ENCODE measurements at places on chromosomes 6 and 20.
A peak's percentile ranks its signal among the peaks of the same experiment; 100 is the strongest.

DNA sequence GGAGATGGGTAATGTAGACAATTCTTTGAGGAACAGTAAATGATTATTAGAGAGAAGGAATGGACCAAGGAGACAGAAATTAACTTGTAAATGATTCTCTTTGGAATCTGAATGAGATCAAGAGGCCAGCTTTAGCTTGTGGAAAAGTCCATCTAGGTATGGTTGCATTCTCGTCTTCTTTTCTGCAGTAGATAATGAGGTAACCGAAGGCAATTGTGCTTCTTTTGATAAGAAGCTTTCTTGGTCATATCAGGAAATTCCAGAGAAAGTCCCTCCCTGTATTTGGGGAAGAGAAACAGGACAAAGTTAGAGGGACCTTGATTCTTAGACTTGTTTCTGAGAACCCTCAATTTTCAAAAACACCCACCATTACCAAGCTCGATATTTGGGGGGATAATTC, 109.1 kb upstream of the PRSS16 start:
- H3K4me1 ChIP-seq: peaks cover 19% of the 10 kb centered on the region
- no peaks in the 10 kb centered on the region for H3K27me3 ChIP-seq
- no peak for DNase-seq
- no peak overlapping the region for H3K27ac ChIP-seq
- H3K4me3 ChIP-seq: no peak overlapping the region

GRCh38 chr20:23205211-23205610, 119.1 kb upstream of the CD93 start:
- peaks cover 4% of the 10 kb centered on the region for H3K27me3 ChIP-seq
- peak overlapping the region; percentile 59 for H3K27ac ChIP-seq
- H3K36me3 ChIP-seq: no peaks in the 10 kb centered on the region
- DNase-seq: no peak
- H3K4me3 ChIP-seq: no peak overlapping the region

DNA sequence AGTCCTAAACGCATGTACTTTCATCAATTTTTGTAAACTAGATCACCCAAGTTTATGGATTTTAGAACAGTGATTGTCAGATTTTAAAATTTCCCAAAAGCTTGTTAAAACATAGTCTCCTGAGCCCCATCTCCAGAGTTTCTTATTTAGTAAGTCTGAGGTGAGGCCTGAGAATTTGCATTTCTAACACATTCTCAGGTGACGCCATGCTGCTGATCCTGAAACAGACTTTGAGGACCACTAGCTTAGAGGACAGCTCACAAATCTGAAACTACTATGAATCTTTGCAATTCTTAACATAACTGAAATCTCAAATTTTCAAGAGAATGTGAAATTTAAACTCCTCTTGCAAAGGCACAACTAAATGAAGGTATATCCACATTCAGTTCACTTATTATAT, 37.8 kb upstream of the MLIP start:
- no peak overlapping the region for H3K27ac ChIP-seq
- DNase-seq: no peak
- peaks cover 10% of the 10 kb centered on the region for H3K4me1 ChIP-seq
- no peaks in the 10 kb centered on the region for H3K27me3 ChIP-seq
- H3K4me3 ChIP-seq: no peak overlapping the region

GRCh38 chr20:48965189-48965910, 43.8 kb downstream of the ARFGEF2 start:
- H3K36me3 ChIP-seq: peaks cover 61% of the 10 kb centered on the region
- H3K4me3 ChIP-seq: no peak overlapping the region
- no peak for DNase-seq
- peaks cover 3% of the 10 kb centered on the region for H3K4me1 ChIP-seq

DNA sequence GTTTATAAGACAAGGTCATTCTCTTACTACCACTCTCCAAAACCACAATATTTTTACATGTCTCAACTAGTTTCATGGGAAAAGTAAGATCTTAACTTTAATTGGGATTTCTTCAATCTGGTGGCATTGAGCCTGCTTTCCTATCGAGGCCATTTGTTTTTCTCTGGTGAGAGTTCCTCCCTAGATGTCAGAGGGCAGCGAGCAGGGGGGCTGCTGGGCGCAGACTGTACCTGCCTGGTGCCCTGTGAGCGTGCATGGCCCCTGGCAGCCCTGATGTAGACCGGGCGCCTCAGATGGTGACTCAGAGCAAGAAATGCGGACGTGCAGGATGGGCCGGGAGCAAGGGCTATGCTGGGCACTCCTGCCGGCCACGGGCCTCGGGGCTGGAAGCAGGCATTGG, 27.2 kb downstream of the ERMARD start:
- no peak for DNase-seq
- H3K27me3 ChIP-seq: no peaks in the 10 kb centered on the region
- no peak overlapping the region for H3K4me3 ChIP-seq
- H3K27ac ChIP-seq: no peak overlapping the region
- no peaks in the 10 kb centered on the region for H3K4me1 ChIP-seq

GRCh38 chr20:10239954-10240353, 21.3 kb downstream of the SNAP25 start:
- H3K36me3 ChIP-seq: no peaks in the 10 kb centered on the region
- no peak overlapping the region for H3K4me3 ChIP-seq
- H3K27me3 ChIP-seq: no peaks in the 10 kb centered on the region
- no peak for DNase-seq

- no peak overlapping the region for H3K27ac ChIP-seq
- H3K4me3 ChIP-seq: no peak overlapping the region
- DNase-seq: no peak
- no peaks in the 10 kb centered on the region for H3K4me1 ChIP-seq
Measured at GRCh38 chr20:18537651-18538050, 29.6 kb upstream of the SMIM26 start.

GRCh38 chr6:76615395-76615794, 542.9 kb upstream of the IMPG1 start:
- H3K4me1 ChIP-seq: no peaks in the 10 kb centered on the region
- no peaks in the 10 kb centered on the region for H3K27me3 ChIP-seq
- DNase-seq: no peak
- H3K4me3 ChIP-seq: no peak overlapping the region

DNA sequence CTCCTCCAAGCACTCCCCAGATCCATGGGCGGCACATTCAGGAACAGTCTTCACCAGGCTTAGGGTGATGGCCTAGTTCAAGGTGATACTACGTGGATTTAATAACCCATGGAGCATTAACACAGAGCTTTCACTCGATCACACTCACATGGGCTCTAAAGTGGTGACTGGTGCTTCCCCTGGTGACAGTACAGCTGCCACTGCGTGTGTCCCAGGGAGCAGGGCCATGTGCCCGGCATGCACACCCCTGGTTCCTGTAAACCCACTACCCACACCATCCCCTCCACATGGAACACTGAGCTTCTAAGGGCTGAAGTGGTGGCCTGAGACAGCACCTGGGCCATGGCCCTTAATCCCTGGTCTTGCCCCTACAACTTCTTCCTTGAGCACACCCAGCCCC, 27.8 kb upstream of the APMAP start:
- H3K4me3 ChIP-seq: no peak overlapping the region
- peak; percentile 11 for DNase-seq
- H3K27me3 ChIP-seq: no peaks in the 10 kb centered on the region
- H3K27ac ChIP-seq: no peak overlapping the region

All from suprapubic skin (tissue), 4 donors.